ENCODE measurements at places on chromosomes 12 and 14.

DNA sequence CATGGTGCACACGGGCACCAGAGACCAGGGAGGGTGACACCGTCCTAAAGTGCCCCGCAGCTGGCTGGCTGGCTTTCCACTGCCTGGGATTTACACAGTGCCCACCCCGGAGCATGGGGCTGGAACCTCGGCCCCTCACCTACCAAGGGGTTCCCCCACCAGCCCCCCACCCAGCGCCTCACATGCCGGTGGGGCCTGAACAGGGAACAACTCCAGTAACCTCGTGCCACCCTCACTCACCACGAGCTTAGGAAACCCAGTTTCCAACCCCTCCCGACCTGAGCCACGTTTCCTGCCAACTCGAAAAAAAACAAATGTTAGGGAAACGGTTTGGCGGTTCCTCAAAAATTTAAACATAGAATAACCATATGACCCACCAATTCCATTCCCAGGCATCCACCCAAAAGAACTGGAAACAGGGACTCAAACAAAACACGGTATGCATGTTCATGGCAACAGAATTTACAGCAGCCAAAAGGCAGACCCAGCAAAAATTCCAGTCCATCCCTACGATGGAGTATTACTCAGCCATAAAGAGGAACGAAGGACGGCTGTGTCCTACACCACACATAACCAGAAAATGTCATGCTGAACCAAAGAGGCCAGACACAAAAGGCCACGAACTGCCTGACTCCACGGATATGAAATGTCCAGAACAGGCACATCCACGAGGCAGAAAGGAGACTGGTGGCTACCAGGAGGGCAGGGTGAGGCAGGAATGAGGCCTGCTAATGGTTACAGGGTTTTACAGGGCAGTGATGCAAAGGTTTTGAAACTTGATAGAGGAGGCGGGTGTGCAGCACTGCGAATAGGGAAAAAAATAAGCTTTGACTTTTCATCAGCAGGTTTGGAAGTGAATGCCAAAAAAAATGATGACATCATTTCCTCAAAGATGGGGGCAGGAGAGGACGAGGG, 68.9 kb downstream of the NCOR2 start:
- no peak for DNase-seq

DNA sequence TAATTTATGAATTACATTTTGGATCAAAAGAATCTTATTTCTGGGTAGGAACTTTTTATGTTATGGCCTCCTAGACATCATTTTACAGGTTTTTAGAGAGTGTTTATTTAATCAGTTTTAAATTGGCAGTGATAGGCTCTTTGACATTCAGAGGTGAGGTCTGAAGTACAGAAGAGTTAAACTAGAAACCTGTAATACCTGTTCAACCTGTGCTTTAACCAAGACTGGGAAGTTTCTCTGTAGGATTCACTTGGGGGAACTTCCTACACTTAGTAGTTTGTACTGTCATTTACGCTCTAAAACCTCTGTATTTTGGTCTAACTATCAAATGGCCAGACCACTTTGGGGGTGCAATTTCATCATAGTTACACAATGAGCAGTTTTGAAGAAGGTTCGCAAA, 35.9 kb downstream of the PLEKHA5 start:
- DNase-seq = no peak

GRCh38 chr14:65277580-65278270, 134.8 kb upstream of the FUT8 start:
- no peak for DNase-seq

GRCh38 chr12:52611080-52611468, 7.3 kb downstream of the KRT73 start:
- no peak for DNase-seq

- no peak for DNase-seq
Measured at GRCh38 chr12:96014943-96015599, 18.9 kb upstream of the HAL start.

Measured in left colon (tissue), 2 donors.